ENCODE measurements at places on chromosomes 16 and 17.

GRCh38 chr17:8189041-8189710, 804 bp downstream of the BORCS6 start:
- no peak for DNase-seq

DNA sequence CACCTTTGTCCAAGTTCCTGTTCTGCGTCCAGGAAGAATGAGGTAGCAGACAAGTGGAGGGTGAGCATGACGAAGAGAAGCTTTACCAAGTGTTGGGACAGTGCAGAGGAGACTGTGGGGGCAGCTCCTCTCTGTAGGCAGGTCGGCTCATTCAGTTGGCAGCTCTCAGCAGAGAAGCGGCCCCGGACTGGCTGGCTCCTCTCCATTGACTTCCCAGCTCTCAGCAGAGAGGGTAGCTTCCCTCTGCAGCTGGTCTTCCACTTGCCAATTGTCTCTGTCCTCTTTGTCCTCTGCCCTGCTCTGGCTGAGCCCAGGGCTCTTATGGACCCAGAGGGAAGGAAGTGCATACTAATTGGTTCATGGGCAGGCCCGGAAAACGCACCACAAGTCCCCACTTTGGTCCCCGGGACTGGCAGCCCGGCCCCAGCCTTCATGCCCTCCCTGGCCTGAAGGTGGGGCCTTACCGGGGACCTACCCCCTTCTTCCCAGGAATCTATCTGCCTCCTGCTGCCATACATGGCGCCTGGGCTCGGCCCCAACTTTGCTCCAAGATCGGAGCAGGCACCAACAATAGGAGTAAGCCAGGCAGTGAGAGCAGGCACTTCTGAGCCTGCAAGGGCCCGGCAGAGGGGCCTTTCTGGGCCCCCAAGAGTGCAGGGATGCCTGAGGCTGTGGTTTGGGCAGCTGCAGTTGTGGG, 10.1 kb downstream of the KCTD5 start:
- no peak for DNase-seq

- no peak for DNase-seq
Measured at GRCh38 chr16:61842666-61843065, 193.6 kb downstream of the CDH8 start.

DNA sequence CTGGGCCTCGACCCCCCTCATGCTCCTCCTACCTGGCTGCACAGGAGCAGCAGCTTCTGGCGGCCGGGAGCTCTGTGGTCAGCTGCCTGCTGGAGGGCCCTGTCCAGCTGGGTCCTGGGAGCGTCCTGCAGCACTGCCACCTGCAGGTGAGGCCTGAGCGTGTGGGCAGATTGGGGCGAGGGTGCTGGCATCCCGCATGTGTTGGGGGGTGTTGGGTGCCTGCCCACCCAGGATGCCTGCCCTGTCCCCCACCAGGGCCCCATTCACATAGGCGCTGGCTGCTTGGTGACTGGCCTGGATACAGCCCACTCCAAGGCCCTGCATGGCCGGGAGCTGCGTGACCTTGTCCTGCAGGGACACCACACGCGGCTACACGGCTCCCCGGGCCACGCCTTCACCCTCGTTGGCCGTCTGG, 16.5 kb downstream of the FCSK start:
- DNase-seq, result peak; percentile 59

GRCh38 chr17:36094746-36095145, 4.8 kb upstream of the CCL3 start:
- DNase-seq, result no peak

- peak; percentile 62 for DNase-seq
Measured at GRCh38 chr17:42618442-42619150, 9.1 kb downstream of the TUBG1 start.

- no peak for DNase-seq
Measured at GRCh38 chr17:79455636-79456035, 155.2 kb downstream of the RBFOX3 start.

DNA sequence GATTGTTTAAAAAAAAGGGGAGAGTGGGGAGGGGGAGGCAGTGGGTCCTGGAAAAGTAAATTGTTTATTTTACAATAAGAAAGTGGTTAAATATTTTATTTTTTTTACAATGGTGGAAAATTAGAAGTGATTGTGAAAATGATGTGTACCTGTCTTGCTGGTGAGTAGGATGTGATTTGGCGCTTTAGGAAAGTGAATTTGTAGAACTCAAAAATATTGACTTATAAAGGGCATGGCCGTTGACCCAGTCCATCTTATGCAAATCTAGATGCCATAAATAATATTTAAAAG, 10.2 kb upstream of the CES1 start:
- no peak for DNase-seq
